ENCODE measurements at places on chromosomes 12 and 14.

- no peak for DNase-seq
These were observed 6.6 kb downstream of the FGF6 start for GRCh38 chr12:4438834-4439596.

- DNase-seq: no peak
These were observed 36.5 kb upstream of the FRS2 start for GRCh38 chr12:69433653-69434052.

DNA sequence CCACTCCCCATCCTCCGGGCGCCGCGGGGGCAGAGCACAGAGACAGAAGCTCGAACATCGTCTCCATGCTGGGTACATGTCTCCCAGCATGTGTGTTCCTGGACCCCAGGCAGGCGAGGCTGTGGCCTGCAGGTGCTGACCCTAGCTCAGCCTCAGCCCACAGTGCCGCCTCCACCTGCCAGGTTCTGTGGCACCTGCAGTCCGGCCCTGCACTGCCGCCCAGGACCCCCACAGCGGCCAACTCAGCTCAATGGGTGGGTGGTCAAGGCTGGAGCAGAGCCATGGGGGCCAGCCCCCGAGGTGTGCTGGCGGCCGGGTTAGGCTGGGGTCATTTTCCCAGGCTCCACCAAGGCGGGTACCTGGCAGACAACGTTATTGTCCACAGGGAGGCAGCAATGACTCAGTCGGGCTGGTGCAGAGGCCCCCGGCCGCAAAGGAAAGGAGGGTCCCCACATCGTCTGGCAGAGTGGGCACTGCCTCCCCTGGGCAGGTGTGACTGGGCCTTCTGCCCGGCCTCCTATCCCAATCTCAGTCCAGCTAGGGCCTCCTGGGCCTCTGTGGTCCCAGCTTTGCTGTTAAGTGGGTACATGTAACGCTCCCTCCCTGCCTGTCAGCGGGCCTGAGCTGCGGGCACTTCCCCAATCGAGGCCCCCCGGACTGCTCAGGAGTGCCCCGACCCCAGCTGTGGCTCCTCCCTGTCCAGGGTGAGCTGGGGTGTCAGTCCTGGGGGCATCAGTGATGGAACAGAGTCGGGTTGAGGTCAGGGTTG lies 20.2 kb upstream of the NUDT14 start:
- no peak for DNase-seq

DNA sequence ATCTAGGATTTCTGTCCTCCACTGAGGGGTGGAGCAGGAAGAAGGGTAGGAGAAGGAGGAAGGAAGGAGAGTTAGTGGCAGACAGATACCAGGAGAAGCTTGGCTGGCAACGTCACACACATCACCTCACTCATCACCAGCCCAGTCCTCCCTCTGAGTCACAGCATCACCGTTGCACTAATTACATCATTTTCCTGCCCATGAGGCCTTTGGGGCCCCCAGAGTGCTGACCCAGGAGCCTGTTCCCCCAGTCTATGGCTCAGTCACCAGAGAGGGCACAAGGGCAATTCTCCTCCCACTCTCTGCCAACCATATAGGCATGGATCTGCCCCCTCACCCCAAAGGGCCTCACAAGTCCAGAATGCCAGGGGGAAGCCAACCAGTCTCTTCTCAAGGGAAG lies 4.6 kb downstream of the RND1 start:
- no peak for DNase-seq

DNA sequence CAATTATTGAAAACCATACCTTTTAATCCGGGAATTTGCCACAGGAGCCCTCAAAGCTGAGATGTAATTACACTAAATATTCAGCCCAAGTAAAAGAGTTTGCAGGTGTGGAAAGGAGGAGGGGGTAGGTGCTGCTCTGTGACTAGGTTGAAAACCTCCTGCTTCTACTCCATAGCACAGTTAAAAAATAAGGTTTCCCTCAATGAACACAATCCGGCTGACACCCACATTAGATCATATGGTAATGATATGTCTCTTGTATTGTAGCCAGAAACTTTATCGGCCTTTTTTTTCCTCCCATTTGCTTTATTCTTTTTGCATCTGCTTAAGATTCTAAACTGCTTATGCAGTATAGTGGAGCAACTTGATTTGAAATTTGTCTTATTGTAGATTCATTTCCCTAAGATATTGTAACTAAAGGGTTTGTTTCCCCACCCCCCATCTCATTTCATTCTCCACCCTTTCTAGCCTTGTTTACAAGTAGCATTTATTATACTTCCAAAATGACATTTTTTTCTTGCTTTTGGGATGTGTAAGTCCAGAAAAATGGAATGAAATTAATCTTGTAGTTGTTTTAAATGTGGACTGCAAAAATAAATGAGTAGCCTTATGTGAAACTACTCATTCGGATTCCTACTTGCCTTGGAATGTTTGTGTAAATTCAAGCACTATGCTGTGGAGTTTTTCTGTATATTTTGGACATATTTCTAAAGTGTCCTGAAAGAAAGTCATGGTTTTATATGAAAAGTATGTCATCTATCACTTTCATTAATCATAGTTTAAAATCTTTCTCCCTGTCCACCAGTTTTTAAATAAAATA lies at the start of gene DCN:
DCN (minus strand) TSS at position 182 of the 820 bp plus-strand sequence. CDS start 4,265 bp downstream, outside the sequence.
- no peak for DNase-seq

DNA sequence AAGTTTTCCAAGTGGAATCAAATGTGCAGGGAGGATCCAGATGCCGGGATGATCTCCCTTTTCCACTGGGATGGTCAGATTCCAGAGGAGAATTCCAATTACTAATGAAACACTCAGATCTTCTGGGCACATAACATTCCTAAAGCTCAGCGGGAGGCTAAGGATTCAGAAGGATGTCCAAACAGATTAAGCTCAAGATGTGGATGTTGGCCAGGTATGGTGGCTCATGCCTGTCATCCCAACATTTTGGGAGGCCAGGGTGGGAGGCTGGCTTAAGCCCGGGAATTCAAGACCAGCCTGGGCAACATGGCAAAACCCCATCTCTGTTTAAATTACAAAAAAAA lies 62.0 kb upstream of the PNMA1 start:
- no peak for DNase-seq

DNA sequence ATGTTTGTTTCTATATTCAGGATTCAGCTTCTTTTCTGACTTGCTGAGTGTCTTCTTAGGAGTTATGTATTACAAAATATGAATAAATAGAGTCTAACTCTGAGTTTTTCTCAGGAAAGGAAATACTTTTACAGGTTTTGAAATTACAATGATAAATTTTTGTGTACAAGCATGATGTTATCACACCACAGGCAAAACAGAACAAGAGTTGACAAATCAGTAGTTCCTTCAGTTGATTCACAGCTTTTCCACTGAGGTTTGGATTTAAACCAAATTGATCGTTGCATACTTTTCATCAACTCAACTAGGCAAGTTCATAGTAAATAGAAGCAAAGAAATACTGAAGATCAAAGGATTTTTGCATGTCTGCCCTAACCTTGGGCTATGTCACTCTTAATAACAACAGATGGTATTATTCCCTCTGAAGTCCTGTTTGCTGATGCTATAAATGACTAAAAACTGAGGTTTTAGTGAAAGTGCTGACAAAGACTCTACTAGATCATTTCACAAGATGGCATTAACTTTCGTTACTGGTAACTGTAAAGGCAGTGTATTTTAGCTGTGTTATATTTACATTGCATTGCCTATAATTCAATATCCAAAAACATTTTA lies 520.2 kb downstream of the FLRT2 start:
- no peak for DNase-seq

- no peak for DNase-seq
These were observed 10.0 kb downstream of the SBNO1 start for GRCh38 chr12:123354600-123354999.
